ENCODE measurements at places on chromosomes 4 and X.

GRCh38 chr4:156763511-156763910 lies 208.1 kb downstream of the PDGFC start:
- DNase-seq = no peak

DNA sequence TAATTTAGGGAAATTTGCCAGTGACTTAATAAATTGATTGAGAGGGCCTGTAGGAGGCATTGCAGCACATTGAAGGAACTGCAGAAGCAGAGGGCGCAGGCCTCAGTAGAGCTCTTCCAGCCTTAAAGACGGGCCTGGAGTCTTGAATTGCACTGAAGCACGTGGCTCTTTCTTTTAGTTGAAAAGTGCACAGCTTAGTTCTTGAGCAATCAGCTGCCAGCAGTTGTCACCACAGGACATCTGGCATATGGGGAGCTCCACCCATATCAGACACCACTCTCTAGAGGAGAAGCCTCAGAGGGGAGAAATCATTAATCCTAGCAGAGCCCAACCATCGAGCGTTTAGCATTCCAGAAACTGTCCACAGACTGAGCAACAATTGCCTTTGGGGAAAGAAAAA lies 16.0 kb upstream of the FGF16 start:
- DNase-seq = no peak

- no peak for DNase-seq
Observed at GRCh38 chr4:41935652-41936021, 408 bp downstream of the TMEM33 start.

DNA sequence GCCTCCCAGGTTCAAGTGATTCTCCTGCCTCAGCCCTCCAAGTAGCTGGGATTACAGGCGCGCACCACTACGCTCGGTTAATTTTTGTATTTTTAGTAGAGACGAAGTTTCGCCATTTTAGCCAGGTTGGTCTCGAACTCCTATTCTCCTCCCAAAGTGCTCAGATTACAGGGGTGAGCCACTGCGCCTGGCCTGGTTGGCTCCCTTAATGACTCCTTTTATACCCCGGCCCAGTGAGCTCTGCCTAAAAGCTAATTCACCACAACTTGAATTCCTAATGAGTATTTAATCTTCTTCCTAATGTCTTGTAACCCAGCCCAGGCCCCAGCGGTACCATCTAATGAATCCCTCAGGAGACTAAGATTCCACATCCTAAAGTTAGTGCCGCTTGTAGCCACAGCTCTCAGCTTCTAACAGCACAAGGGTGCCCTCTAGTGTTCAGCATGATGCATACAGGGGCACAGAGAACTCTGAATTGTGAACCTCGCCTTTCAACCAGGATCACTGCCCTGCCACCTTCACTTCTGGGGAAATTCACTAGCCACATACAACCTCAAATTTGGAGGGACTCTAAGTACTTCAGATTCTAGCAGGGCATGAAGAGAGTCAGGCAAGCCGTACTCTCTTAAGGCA lies 89.5 kb downstream of the OR13H1 start:
- peak; percentile 72 for DNase-seq

DNA sequence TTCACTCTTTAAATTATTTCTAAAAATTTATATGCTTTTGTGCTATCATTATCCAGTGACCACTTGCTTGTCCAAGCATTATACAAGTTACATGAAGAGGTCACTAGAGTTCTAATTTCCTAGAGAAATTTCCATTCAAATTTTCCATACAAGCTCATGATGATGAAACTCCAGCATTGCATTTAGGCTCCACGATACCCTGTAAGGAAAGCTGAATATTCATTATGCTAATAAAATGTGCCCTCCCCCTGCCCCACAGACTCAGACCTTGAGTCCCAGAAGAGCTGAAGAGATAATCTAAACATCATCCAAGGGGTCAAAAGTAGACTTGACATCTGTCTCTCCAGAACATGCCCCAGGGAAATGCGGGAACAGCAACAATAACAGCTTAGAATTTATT lies 19.6 kb upstream of the FAM156A start:
- DNase-seq = no peak

DNA sequence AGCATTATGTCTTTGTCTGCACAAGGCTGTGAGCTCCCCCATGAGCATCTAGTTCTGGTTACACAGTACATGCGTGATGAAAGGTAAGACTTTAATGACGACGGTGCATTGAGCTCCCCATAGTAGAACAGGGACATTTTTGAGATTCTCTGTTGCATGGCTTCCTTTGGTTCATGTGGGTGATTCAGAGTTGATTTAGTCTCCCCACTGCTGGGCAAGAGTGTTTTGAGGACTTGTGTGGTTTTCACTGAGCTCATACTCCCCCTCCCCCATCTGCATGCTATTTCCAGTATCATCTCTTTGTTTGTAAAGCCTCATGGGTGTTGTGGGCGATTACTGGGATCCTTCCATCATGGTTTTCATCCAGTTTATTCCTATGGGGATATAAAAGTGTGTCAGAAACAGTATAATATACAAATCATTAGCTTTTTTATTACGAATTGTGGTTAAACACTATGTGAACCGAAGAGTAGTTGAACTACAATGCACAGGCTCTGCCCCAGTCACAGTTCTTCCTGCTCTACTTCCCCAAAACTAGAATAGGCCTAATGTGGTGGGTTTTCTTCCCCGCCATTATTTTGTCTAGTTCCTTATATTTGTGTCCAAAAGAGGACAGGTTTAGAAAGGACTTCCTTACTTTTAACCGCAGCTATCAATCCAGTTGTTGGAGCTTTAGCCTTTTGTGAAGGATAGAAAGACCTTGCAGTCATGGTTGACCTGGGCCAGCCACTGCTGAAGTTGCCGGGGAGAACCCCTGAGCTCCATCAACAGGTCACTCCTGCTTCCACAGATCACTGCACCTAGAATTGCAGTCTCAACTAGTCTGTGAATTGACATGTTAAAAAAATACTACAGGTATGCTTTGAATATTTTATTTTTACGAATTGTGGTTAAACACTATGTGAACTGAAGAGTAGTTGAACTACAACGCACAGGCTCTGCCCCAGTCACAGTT lies 30.4 kb downstream of the KIT start:
- no peak for DNase-seq

- no peak for DNase-seq
Observed at GRCh38 chr4:37754410-37755185, 68.4 kb upstream of the RELL1 start.

GRCh38 chr4:104302731-104303130 lies 192.0 kb downstream of the CXXC4 start:
- DNase-seq = no peak

GRCh38 chrX:149631234-149632165 lies at the start of gene TMEM185A:
TMEM185A (minus strand) TSS chrX:149631792; CDS start chrX:149631580, 212 bp downstream.
- peak; percentile 78 for DNase-seq

DNA sequence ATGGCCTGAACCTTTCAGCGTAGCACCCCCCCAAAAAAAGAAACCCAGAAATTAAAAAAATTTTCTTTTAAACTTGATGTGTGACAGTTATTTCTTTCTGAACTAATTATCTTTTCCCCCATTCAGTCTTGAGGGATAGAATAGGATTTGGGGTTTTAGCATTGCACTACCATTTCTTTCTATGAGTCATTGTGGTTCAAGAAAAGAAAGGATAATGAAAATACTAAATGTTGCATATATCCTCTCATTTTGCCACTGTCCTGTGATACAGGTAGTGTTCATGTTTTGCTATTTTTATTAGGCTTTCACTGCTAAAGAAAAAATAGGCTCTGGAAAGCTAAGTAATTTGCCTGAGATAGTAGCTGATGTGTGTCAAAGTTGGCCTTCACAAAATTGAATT lies 39.4 kb upstream of the DCK start:
- DNase-seq = no peak

GRCh38 chr4:67465763-67466052 lies 79.6 kb downstream of the CENPC start:
- no peak for DNase-seq

DNA sequence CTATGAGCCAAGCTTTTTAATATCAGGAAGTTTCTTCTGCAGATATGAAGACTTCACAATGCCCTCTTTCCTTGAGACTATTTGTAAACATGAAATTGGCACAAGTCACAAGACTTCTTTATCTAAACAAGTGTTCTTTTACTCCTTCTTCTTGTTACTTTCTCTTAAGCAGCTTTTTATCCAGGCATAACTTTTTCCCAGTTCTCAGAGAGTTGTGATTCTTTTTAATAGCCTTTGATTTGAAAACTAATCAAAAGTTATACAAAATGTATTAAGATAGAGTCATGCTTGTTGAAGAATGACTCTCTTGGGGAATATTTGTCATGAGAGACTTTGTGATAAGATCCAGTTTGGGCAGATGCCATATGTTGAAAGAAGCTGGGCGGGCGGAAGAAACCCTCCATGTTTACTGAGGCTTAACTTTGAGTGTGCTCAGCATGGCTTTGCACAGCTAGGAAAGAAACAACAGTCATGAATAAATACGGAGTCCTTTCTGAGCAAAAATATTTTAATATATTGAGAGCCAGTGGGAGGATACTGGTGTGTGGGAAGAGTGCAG lies 39.3 kb downstream of the SYTL5 start:
- DNase-seq = no peak

DNA sequence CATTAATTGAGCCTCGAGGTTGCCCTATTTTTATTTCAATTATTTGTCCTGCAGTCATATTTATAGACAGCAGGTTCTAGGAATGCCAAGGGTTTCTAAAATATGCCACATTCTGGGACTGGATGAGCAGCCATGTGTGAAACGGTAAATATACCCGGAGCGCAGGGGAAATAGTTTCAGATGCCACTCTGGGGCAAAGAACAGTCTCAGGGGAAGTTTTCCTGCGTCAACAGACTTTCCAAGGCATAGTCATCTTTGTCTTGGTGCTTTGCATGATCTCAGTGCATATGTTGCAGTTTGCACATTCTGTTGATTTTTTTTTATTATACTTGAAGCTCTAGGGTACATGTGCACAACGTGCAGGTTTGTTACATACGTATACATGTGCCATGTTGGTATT lies 71.0 kb downstream of the GPAT3 start:
- DNase-seq = no peak

DNA sequence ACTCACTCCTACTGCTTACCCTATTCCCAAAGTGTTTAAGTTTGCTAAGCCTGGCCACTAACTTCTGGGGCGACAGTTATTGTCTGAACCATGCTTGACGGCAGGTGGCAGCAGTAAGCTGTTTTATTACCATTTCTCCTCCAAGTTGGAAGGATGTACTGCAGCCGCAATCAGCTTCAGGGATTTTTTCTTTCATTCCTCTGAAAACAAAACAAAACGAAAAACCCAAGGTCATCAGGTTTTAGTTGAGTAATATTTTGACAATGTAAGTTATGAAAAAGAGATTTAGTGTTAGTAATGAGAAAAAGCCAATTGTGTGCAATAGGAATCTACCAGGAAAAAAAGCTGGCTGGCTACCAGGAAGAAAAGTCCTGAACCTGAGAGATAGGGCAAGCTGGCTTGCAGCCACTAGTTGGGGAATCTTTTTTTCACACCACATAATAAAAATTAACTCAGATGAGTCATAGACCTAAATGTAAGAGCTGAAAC lies 13.2 kb upstream of the RAB9B start:
- no peak for DNase-seq

DNA sequence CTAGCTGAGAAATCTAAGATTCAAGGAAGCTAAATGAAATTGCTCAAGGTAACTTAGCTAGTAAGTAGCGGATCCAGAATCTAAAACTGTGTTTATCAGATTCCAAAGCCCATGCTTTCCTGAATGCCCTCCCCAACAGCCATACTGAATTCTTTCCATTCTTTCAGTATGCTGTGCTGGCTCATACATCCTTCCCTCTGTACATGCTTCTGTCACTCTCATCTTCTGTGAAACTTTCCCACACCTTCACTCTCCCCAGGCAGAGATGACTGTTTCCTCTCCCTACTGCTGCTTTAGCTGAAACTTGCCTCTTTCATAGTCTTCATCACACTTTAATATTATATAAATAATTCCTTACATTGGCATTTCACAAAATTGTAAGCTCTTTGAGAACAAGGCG lies 39.3 kb upstream of the SMARCAD1 start:
- DNase-seq = no peak

DNA sequence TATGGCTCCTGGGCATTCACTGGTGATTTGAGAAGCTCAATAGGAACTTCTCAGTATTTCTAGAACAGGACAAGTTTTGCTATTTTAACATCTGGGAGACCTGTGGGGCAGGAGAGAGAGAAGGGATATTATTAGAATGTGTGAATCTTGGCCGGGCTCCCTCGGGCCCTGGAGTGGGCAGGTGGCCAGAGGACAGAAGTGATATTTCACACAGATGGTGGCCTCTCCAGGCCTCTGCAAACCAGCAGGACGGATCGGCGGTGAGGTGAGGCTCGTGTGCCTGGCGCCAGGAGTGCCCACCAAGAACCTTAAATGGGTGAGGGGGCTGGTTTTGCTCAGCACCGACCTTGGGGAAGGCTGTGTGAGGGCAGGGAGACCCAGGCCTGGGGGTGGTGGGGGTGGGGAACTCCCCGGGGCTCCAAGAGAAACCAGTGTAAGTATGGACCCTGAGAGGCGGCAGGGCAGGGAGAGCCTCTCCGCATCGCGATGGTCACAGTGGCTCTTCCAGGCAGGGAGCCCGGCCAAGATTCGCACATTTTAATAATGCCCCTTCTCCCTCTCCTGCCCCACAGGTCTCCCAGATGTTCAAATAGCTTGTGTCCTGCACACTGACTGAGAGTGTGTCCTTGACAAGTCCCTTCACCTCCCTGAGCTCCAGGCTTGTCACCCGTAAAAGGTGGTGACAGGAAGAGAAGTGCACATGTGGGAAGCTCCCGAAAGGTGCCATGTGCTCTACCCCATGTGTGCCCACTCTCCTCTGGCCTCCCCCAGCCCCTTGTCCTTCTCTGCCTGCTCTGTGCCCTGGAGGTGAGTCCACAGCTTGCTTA lies 64.9 kb downstream of the SORCS2 start:
- no peak for DNase-seq

DNA sequence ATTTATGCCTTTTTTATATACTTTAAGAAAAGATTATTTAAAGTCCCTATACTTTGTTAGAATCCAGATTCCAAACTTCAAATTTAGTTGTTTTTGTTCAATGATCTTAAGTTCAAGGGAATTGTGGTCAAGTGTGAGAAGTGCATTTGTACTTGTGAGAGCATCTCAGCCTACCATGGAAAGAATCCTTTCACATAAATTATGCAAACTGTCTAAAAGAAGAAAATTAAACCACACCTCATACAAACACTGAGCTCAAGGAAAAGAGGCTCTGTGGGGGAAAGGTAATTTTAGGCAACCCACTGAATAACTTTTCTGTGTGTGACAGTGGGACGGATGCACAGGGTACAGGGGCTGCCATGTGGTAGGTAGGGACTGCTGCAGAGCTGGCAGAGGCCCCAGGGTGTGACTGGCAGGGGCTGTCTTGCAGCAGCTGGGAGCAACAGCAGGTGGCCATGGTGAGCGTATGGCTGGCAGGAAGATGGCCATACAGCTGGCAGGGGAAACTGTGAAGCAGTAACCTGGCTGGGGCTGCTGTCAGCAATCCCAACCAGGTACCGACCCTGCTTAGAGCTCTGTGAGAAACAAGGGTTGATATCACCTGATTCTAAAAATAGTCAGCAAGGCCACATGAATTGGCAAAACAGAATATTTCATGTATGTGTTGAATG lies 130.6 kb downstream of the UGT8 start:
- DNase-seq = no peak

All from type B pancreatic cell (in vitro differentiated cells).